Activated T-helper 1 cell treated with anti-CD3 and anti-CD28 coated beads, Interleukin-2, amount 50 U/mL, for 16 hours (primary cell): ENCODE measurements at places on chromosomes 4 and X.

DNA sequence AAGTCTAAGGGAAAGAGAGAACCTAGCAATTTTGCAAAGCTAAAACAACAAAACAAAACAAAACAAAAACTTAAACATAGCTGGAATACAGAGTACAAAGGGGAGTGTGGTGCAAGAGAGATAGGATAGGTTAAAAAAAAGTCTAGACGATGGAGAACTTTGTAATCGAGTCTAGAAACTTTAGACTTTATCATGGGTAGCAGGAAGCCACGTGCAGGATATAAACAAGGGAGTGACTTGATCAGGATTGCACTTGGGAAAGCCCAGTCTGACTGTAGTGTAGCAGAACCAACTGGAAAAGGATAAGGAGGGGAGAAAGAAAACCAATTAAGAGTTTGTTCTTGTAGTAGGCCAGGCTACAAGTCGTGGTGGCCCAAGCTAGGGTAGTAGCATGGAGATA lies 750.1 kb downstream of the RPA4 start:
- no peak for DNase-seq

DNA sequence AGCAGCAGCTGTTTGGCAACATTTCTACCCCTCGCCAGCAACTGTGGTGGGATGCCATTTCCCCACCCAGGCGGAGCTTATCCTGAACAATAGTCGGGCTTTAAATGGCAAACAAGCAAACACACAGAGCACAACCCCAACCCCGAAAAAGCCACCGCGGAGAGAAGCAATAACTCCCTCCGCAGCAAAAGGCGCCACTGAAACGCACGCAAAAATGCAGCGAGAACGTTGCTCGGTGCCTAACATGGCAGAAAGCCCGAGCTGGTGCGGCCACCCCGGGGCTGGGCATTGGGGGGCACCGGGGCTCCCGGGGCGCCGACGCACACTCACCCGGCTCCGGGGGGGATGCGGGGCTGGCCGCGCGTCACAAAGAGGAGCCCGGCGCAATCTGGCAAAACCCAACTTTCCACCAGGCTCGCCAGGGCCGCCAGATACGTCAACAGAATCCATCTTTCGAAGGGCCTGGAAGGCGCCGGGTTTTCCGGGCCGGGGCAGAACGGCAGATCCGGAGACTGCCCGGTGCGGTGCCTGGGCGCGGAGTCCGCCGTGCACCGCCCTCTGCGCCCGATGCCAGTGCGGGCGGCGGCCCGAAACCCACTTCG lies 818 bp downstream of the RAI2 start:
- DNase-seq = no peak

DNA sequence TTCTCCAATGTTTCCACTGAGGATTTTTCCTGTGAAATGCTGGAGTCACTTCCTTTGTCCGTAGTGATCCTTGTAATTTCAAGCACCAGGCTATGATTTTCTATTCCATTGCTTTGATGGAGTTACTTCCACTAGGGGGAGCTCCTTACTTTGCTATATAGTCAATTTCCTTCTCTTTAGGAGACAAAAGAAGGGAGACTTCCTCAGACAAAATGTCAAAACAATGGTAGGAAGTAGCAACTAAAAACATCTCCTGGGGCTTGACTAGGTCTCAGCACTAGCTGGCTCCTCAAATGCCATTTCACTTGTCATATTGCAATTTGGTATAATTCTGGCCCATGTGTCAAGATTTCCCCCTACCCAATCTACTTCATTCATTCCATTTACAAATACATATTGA lies 24.1 kb downstream of the ZCCHC12 start:
- no peak for DNase-seq

DNA sequence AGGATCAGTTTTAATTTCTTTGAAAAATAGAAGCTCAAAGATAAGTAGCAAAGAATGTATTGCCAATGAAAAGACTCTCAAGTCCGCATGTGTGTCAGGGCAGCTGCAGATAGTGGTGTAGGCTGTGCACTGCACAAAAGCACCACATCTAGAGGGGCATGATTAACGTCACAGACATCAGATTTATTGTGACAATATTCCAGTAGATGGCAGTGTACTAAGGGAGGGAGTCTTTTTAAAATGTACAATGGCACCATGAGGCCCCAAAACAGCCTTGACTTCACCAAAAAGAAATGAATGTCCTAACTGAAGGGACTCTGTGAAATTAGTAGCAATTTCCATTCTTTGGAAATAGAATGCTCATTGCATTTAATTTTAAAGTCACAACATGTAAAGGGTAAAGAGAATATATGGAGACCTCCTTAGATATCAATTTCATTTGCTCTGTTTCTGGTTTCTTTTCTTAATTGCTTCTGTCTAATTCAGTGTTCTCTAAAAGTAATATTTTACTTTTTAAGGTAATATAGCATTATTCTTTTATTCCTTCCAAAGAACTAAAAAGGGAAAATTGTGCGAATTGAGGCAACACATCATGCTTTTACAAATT lies 98.4 kb downstream of the ZNF827 start:
- no peak for DNase-seq

DNA sequence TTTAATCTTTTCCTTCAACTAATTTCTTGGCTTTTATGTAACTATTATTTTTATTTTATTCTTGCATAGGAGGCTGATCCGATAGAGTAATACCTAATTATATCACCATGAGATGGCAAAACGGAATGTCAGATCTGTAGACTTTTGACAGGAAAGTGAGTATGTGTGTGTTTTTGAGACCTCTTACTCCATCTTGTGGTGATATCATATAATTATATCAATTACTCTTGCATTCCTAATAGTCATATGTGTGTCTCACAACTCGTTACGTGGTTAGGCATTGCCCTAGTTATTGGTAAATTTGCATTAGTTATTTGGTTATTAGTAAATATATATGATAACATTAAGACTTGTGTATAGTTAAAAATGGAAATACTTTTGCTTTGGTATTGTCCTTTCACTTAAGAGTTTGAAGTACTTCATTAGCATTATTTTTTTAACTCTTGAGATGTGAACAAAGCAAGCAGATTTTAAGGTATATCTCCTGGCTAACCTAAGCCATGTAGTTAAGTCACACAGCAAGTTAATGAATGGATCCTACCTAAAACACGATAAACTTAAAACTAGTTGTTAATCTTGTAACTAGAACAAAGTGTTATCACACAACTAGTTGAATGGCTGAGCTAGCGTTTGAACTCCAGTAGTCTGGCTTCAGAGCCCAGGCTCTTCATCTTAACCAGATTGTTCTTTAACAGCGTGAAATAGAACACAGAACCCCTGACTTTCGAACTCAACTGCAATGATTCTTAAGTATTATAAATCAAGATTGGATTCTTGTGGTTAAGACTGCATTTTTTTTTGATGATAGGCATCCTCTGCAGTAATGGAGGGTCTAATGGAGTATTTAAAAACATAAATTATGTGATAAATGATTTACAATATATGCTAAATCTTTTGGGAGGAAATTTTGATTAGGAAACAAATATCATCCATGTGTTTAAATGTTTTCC lies 67.1 kb downstream of the PGRMC2 start:
- no peak for DNase-seq

DNA sequence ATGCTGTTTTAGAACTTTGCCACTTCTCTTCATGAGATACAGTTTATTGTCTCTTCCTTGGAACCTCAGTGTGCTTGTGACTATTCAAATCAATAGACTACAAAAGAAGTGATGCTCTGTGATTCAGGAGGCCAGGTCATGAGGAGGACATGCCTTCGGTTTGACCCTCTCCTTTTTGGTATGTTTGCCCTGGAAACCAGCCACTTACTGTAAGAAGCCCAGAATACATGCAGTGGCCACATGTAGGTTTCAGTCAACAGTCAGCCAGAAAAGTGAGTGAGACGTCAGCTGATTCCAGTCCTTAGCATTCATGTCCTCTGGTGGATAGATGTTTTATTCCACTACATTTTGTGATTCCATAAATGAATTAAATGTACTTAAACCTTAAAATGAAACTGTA lies 328.7 kb downstream of the PCDH18 start:
- no peak for DNase-seq

GRCh38 chr4:174274436-174274835 lies 9.0 kb downstream of the FBXO8 start:
- no peak for DNase-seq

DNA sequence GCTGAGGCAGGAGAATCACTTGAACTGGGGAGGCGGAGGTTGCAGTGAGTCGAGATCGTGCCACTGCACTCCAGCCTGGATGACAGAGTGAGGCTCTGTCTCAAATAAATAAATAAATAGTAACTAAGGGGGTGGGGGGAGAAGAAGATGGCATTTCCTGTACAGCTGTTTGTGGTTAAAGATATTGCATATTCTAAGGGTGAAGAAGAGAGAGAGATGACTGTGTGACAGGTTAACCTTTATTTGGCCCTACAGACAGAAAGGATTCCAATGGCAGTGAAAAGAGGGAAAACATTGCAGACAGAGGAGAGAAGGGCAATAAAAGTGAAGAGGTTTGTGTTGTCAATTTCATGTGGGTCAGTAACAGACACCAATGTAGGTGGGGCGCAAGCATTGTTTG lies 9.4 kb downstream of the TASL start:
- no peak for DNase-seq

GRCh38 chrX:34810364-34810763 lies 132.2 kb upstream of the FAM47B start:
- DNase-seq = no peak

GRCh38 chr4:108906006-108906405 lies 143.2 kb upstream of the ETNPPL start:
- no peak for DNase-seq

- DNase-seq = no peak
Measured at GRCh38 chrX:154698630-154699248, 45.4 kb upstream of the CTAG2 start.

- DNase-seq = no peak
Measured at GRCh38 chr4:54541426-54542118, 116.2 kb upstream of the KIT start.

- no peak for DNase-seq
Measured at GRCh38 chr4:106315476-106315967, 487 bp downstream of the TBCK start.

GRCh38 chr4:144967161-144967560 lies 130.8 kb downstream of the ANAPC10 start:
- DNase-seq = no peak

DNA sequence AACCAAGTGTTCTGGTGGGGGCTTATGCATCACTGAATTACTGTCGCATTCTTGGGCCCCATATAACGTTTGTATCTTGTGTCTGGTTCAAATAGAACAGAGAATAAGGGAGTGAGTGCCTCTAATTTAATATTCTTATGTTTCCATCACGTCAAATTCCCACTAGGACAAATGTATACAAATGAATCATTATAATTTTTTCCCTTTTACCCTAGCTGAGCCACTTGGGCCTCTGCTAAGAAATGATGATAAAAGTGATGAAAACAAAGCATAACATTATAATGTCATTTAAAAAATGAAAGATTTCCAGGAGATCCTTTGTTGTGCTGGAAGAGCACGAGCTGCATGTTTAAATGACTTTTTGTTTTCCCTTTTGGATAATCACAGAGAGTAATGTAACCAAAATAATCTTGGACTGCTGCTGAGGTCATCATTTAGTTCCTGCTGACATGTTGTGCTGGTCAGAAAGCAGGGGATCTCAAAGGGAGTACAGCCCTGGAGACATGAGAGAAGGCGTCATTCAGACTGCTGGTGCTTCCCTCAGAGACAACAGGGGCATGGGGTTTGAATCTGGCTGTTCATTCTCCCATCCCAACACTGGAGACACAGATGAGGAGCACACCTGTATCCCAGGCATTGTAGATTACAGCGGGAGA lies 105.1 kb upstream of the SCOC start:
- no peak for DNase-seq

- no peak for DNase-seq
Measured at GRCh38 chr4:1720163-1720983, 750 bp downstream of the TMEM129 start.

DNA sequence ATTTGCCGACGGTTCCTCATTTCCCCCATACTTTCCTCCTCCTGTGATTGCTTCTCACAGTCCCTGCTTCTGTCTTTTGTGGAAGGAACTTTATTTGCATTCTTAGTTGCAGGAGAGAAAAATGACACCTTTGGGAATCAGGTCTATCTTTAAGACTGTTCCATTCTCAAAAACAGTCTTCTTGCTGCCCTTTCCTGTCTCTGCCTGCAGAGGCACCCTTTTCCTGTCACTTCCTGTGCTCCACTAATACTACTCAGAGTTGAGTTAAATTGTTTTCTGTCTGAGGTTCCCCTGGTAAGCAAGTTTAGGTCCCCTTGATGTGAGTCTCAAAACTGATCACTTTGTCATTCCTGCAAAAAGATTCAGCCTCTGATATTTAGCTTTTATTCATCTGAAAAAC lies 208.8 kb upstream of the CLNK start:
- DNase-seq = no peak

DNA sequence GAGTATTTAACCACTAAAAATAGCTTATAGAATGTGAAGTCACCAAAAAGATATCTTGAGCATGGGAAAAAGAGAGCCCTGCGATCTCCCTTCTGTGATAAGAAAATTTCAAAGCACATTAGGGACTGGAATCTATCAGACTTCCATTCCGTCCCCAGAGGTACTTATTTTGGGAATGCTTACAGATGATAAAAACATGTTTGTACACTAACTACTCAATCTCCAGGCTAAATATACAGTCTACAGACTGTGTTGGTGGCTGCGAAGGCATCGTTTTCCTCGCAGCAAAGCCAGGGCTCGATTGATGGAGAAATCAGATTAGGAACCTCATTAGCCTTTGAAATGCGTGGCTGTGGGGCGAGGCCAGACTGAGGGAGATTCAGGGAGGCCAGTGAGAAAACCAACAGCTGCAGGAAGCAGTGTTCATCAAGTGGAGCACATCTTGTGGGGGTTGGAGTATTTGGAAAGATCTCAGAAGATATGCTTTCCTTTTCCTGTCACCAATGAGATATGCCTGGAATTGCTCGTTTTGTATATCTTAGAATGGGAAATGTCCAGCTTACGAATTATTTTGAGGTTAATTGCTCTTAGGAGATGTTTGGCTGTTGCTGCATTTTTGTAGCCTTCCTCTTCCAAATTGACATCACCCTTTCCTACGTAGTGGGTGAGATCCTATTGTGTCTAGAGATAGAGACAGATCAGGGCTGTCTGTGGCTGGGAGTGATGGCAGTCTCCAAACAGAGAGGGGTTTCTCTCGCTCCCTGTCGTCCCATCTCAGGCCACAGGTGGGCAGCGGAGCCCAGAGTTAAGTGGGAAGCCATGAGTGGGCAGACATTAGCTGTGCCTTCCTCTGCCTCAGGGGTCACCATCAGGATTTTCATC lies 224.9 kb upstream of the FAT1 start:
- DNase-seq = no peak

DNA sequence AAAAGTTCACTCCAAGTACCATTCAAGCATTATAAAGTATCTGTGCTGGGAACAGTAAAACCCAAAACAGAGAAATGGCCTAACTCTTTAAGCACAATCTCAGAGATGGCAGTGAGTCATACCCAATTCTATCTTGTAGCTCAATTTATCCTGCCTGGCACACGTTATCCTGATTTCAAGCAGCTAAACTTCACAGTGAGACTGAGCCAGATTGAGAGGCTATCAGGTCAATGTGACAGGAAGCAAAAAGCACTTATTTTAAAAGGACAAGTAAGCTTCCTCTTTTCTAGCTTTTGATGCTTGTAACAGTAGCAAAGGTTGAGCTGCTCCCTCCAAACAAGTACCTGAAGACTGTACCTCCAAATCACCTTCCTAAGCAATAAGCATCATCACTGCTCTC lies 324.9 kb downstream of the NAF1 start:
- DNase-seq = no peak
